ENCODE measurements at places on chromosomes 5 and 9.

DNA sequence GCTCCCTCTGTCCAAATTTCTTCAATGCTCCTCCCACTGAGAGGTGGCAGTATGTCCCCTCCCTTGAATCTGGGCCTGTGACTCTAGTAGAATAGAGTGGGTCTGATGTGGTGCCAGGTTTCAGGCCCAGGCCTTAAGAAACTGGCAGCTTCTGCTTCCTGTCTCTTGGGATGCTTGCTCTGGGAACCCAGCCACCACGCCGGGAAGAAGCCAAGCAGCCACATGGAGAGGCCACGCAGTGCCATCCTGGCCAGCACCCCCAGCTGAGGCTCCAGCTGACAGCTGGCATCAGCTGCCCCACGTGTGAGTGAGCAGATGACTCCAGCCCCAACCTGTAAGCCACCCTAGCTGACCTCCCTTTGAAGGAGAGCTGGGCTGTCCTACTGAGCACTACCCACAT lies 7.3 kb upstream of the TSPAN17 start:
- DNase-seq, result no peak

DNA sequence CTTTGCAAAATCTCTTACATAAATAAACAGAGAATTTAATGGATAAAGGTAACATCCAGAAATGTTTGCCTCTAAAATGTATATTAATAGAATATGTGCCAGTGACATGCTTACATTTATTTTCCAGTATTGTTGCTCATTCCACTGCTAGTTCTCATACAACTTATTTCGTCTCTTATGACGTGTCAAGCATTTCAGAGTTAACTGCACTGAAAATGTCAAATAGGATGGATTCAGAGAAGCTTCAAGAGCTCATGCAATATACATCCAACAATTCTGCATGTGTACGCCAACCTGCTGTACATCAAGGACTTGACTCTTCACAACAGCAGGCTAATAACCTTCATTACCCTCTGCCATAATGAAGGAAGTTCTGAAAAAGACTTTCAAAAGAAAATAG lies 386.2 kb upstream of the IZUMO3 start:
- no peak for DNase-seq

DNA sequence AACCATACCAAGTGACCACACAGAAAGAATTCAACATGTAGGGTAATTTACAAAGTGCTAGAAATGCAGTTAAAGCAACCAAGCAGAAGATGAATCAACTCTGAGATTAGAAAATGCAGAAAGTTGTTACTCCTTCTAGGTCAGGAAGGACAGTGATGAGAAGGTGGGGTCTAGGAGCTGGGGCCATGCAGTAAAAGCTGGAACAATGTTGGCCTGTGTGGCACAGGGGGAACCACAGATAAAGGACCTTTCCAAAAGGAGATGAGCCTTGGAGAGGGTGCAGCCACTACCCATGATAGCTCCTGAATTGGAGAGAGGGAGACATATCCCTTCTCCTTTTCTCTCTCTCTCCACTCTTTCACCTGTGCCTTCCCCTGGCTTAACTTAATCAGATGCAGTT lies 2.4 kb upstream of the SCGB3A2 start:
- DNase-seq, result no peak

GRCh38 chr5:171776770-171777759 lies 8.6 kb upstream of the SMIM23 start:
- no peak for DNase-seq

DNA sequence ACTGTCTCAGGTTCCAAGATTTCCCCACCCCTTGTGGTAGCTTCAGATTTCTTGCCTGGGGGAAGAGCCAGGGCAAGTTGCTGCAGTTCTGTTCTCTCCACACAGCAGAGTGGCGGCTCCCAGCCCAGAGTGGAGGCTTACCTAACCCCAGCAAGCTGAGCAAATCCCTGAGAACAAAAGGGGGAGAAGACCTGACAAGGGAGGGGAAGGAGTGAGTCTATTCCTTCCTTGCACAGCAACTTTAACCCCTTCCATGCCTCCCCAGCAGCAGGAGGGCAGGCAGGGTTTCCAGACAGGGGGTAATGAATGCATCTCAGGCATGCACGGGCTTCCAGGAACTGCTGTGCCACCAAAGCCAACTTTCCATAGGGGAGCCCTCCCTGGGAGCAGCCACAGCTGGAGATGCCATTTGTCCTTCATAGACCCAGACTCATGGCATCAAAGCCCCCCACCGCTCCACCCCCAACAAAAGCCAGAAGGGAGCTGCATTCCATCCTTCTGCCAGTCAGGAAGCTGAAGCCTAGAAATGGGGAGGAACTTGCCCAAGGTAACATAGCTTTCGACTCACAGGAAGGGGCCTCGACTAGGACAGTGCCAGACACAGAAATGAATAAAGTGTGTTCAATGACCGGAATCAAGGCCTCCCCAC lies 28.8 kb upstream of the FAT2 start:
- DNase-seq, result no peak

GRCh38 chr9:75858497-75859092 lies 31.9 kb upstream of the PCSK5 start:
- no peak for DNase-seq

DNA sequence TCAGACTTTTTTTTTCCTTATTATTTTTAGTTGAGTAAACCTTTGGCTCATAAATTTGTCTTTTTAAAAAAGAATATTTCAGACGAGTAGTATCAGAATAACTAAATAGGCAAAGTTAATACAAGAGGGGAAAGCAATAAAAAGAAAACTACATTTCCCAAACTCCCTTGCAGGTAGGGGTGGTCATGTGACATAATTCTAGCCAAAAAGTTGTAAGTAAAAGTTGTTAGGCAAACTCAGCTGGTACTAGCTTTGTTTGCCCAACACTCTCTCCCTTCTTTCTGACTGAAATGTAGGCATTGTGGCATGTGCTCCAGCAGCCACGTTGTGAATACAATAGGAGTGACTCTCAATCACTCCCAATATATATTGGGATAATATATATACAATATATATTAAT lies 20.9 kb downstream of the GIN1 start:
- DNase-seq, result no peak

Measured in stimulated activated CD4-positive, alpha-beta T cell treated with anti-CD3 and anti-CD28 coated beads, Interleukin-4, amount 100 ng/mL, for 48 hours (primary cell).